ENCODE measurements at places on chromosomes 3 and 15.
A peak's percentile ranks its signal among the peaks of the same experiment; 100 is the strongest.

DNA sequence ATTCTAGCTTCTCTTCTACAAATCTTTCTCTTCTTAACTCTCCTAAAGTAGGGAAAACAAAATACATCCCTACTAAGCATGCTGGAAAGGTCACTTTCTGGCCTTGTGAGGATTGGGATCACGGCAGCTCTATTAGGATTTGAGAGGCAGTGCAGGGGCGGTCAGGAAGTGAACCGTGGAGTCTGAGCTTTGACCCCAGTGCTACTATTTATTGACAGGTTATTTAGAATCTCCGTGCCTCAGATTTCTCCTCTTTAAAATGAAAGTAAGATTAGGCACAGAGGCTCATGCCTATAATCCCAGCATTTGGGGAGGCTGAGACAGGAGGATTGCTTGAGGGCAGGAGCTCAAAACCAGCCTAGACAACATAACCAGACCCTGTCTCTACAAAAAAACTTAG is 42.0 kb upstream of the CHRM5 start:
- no peak for DNase-seq

GRCh38 chr15:48333540-48333939 is 2.3 kb downstream of the DUT start:
- peak; percentile 12 for DNase-seq

GRCh38 chr15:35858707-35859106 is 312.7 kb upstream of the DPH6 start:
- peak; percentile 3 for DNase-seq

DNA sequence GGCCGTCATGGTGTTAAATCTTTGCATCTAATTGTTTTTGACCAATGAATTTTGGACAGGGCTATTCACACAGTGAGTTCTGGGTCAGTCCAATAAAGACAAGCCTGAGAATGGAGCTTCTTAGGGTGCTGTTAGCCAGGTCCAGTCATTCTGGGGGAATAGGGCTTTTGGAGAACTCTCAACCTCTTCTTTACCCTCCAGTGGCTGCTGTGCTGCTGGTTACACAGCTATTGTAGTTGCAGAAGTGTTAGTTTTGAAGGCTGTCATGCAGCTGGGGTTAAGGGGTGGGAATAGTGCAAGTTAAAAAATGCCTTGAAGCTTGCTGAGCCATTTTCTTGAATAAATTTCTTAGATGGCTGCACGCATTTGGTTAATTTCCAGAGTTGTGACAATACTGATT is 89.9 kb downstream of the CHD2 start:
- no peak for DNase-seq

DNA sequence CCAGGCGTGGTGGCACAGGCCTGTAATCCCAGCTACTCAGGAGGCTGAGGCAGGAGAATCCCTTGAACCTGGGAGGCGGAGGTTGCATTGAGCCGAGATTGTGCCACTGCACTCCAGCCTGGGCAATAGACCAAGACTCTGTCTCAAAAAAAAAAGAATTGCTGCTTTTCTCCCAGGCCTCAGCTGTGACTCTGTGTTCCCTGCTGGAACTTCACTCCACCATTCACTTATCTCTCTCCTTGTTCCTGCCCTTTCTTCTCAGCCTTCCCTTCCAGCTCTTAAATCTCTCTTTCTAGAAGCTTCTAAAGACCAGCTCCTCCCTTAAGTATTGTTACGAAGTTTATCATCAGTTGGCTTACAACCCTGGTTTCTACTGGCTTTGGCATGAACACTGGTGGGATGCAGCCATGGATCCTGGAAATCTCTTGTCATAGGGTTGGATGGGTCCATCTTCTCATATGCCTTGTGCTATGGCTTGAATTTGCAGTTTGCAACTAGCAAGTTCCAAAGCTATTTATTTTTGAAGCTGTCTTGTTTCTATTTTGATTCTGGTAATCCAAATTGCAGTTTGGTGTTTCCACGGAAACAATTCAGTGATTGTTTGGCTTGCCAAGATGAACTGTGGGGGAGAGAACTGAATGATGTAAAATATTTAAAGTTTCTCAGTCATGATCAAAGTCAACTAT is 10.5 kb downstream of the C3orf62 start:
- DNase-seq = no peak

GRCh38 chr15:63517628-63518027 is 13.2 kb downstream of the USP3 start:
- DNase-seq = no peak

DNA sequence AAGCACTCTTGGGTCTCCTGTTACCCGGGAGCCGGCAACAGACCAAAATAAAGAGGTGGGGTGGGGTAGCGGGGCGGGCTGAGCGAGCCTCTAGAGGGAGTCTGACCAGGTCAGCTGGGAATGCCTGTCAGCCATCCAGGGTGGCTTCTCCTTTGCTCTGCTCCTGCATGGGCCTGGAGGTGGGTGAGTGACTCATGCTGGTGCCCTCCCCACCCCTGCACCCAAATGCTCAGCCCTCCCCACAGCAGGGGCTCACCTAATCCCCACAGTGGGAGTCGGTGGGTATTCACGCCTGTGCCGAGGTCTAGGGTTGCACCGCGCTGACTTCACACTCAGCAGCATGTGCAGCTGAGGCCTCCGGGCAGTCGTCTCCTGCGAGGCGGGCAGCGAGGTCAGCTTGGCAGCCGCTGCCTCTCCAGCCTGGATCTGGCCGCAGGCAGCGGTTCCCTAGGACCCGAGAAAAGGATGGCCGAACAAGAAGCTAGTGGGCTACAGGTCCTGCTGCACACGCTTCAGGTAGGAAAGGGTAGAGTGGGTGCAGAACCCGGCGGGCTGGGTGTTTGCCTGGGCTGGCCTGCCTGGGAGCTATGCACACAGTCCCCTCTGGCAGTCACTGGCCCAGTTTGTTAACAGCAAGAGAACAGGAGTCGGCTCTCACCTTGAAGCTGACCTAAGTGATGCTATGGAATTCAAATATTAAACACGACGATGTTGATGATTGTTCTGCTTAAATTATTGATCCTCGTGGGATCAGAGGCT is at the start of gene AGBL1:
Gene AGBL1 (plus strand): TSS at position 364 of the 759 bp plus-strand sequence.
- DNase-seq = no peak

DNA sequence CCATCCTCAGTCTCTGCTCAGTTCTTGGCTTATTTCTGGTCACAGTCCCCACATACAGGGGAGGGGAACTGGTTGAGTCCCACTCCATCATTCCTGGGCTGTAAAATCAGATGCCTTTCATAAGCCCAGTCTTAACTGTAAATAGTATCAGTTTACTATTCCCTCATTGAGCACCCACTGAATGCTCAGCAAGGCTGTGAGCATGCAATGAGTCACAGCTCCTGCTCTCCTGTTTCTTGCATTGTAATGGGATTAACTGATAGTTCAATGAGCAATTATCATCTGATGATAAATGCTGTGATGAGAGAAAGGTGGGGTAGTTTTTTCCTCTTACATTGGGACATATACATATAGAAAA is 113.6 kb upstream of the TPM1 start:
- no peak for DNase-seq

DNA sequence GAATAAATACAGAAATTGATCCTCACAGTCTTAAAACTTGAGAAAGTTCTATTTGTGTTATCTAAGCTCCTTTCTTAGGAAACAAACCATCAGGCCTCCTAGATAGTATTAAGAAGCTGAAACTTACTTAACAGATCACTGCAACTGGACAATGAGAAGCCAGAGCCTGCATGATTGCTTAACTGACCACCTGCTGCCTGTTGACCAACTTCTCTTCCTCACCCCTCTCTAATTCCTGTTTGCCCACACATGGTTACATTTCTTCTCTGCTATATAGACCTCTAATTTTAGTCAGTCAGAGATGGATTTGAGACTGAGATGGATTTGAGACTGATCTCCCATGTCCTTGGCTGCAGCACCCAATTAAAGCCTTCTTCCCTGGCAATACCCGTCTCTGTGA is 13.5 kb downstream of the CCPG1 start:
- DNase-seq = no peak

DNA sequence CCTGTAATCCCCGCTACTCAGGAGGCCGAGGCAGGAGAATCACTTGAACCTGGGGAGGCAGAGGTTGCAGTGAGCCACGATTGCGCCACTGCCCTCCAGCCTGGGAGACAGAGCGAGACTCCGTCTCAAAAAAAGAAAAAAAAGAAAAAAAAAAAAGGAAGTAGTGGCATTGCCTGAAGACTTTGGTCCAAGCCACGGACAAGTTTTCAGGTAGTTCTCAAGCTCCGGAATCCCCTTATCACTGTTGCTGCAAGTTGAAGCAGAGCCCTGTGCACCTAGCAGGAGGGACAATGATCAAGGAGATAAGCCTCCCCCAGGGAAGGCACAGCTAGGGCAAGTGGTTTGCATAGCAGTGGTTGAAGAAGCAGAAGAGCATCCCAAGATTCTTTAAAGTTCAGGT is 97.6 kb downstream of the MEX3B start:
- DNase-seq = no peak

- no peak for DNase-seq
These were observed 33.3 kb downstream of the FBXO40 start for GRCh38 chr3:121626495-121626894.

DNA sequence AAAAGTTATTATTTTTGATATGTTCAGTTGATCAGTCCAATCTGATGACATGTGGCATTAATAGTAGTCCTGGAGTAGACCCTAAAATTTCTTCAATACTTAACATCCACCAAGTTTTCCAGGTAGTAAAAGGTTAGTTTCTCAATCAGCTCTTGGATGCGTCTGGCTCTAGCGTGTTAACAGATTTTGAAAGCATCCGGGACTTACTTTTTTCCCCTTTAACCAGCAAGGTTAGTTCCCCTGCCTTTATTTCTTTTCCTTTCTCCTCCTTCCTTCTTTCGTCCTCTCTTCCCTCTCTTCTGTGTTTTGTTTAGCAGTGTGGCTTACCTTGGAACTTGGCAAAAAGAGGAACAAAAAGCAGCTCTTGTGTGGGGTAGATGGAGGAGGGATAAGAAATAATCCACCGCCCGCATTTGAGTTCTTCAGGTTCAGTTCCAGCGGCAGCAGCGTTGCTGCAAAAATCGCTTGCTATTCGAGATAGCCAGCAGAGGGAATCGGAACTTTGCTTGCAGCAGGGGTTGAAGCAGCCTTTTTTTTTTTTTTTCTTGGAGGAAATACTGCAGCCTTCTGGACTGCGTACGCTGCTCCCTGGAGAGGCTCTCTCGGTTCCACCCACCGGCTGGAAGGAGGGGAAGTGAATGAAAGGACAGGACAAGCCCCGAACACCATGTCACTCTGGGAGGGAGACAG is at the start of gene RBMS3:
Gene RBMS3 (plus strand): TSS at position 668 of the 690 bp plus-strand sequence.
- DNase-seq = peak; percentile 74

DNA sequence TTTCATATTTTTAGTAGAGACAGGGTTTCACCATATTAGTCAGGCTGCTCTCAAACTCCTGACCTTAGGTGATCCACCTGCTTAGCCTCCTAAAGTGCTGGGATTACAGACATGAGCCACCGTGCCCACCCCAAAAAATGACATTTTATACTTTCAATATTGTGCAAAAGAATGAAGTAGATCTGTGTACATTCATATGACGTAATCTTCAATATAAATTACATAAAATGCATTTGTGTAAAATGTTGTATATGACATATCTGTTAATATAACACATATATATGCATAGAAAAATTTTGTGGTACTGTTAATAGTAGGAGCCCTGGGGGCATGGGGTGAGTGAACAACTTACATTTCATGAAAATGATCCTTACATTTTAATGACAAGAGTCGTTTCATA is 71.7 kb downstream of the RYR3 start:
- no peak for DNase-seq

- peak; percentile 53 for DNase-seq
These were observed 52.5 kb downstream of the PHC3 start for GRCh38 chr3:170128977-170129431.

DNA sequence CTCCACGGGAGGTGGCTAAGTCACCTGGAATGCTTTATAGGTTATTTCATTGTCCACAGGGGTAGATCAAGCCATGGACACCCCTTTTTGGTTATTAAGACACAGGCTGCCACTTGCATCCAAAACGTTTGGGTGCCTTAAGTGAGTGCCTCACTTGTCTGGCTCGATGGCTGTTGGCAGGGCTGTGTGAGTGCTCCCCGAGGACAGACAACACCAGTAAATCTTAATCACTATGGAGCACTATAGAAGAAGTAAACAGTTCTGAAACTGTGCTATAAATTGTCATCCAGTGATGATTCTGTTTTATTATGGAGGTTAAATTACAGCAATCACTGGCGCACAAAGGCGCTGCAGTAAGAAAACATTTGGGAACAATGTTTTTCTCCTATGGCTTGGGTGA is 215.5 kb downstream of the CACNA2D3 start:
- DNase-seq = no peak

- DNase-seq = no peak
These were observed 10.6 kb upstream of the GCSAM start for GRCh38 chr3:112143689-112144088.

DNA sequence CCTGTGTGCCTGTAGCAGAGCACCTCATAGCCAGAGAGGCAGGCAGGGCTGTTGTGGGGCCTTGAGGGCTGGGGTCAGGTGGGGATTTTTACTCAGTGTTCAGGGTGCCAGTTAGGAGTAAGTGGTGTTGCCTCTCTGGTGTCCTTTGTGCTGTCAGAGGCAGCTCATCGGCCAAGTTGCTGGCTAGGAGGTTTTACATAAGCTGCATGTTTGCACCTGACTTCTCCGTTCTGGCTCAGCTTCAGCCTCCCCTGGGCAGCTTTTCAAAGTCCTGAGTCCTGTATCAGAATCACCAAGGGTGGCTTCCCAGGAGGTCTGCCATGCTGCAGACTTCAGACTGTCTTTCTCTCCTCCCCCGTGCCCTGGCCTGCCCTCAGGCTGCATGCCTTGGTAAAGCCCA is 242.6 kb upstream of the TPM1 start:
- DNase-seq = no peak

DNA sequence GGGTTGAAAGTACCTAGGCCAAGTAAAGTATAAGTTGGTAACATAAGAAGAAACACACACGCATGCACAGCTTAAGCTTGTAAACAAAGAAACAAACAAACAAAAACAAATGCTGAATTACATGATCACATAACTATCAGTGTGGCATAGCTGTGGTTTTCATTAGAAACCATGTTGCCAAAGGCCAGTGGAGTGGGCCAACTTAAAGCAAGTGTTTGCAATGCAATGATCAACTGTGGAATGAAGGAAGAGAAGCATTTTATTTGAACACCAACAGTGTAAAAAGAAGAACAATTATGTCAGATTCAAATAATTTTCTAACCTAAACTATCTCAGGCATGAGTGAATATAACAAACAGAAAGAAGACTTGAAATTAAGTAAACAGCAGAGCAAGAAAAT is 199.4 kb upstream of the STRIT1 start:
- no peak for DNase-seq

- DNase-seq = no peak
These were observed 52.5 kb downstream of the KLF15 start for GRCh38 chr3:126304704-126305103.
